Natural killer cell (primary cell): ENCODE measurements at places on chromosomes 1 and 21. TPM values are rescaled to one million over a fixed set of nuclear protein-coding genes. Genes with fewer than 3 reads are reported as not detected.

PPIAL4G gene
- total RNA-seq: 0.43 TPM

INSRR gene
- 0.14 TPM for total RNA-seq

RIPK4 gene
- total RNA-seq: 0.09 TPM

HRNR gene
- total RNA-seq: not detected

THRAP3 gene
- total RNA-seq: 88.6 TPM

RASAL2 gene
- total RNA-seq: not detected

LCE1F gene
- total RNA-seq: not detected

GUCA2B gene
- not detected for total RNA-seq

LCE1D gene
- not detected for total RNA-seq
